MM.1S (cell line): ENCODE measurements at places on chromosomes 5 and 9.

GRCh38 chr5:178595150-178595549, 5.0 kb upstream of the COL23A1 start:
- no peak for DNase-seq

DNA sequence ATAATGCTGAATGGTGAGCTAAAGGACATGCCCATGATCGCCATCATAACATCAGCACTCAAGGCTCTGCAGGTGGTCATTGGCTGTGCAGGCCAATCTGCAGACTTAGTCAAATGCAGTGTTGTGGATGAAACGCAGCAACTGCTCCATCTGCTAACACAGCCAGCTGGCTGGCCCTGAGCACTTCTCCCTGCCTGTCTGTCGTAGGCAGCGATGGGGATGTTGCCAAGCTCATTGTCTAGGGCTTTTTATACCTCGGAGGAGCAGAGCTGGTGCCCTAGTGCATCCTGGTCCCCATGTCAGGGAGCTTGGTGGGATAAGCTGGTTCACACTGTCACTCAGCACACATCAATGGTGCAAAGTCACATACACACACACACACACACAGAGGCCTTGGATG, 189.4 kb downstream of the TENT4A start:
- no peak for DNase-seq

DNA sequence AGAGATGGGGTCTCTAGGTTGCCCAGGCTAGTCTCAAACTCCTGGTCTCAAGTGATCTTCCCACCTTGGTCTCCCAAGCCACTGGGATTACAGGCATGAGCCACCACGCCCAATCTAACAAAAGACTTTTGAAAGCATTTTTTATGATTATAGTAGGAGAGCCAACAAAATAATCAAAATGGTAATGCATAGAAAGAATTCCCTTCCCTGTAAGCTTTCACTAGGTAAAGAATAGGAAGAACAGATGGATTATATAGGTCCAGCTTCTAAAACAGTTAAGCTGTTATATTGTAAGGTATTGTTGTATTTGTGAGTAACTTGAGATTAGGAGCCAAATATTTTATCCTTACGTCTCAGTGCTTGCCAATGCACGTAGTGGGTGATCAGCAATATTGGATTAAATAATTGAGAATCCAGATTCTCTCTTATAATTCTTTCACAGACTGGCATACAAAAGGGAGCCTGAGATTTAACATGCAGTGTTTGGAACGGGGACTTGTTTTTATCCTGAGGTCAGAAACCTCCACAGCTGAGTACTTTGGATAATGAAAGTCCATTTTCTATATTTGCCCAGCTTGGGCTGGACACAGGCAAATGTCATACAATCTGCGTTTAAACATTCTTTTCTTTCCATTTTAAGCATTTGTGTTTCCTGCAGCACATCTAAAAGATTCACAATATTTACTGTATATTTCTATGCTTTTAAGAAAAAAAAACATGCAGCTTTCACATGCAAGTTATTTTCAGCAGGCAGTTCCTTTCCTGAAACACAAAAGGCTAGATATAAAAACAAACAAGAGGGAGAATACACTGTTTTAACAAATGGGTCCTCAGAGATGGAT, 238.4 kb downstream of the ARRDC3 start:
- no peak for DNase-seq

DNA sequence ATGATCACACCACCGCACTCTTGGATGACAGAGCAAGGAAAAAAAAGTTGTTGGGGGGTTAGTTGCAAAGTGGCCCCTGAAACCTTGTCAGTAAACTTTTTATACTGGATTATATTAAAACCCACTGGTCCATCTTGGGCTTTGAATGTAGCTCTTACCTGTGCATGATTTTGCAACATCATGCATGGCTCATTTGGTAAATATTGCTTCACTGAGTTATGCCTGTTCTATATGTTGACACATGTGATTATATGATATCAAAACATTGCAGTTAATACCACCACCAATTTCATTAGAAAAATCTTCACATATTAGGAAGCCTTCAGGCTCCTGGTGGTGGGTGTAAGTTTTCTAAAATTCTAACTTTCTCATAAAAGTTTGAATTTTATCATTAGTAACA, 41.9 kb downstream of the DYNC2I2 start:
- DNase-seq = no peak

DNA sequence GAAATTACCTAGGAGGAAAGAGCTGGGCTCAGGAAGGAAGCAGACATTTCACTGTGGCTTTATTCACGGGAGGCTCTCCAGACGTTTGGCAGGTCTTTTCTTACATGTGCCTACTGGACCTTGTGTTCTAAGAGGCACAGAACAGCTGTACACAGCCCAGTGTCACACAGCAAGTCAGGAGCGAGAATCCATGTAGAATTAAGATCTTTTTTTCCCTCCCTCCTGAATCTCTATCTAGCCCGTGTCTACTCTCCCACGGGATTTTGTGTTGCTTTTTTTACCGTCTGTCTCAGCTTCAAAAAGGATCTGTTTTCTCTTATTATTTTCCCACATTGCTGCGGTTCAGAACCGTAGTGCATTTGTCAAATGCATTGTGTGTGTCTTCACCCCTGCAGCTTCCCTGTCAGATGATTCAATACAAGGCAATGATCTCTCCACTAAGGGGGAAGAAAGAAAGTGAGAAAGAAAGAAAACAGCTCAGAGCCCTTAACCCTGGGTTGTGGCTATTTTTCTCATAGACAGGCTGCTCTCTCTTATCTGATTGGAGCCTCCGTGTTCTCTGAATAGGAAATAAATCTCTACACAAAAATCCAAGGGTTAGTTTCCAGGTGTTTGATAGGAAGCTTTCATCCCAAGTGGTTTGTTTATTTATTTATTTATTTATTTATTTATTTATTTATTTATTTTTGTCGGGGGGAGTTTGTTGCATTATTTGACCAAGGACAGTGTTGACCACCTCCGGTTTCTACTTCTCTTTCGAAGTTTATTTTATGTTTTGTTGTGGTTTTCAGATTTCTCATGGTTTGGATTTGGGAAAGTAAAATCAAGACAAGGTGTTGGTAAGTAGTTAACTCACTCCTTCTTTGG, 191.0 kb downstream of the NTRK2 start:
- no peak for DNase-seq

GRCh38 chr9:34989946-34990635, 546 bp downstream of the DNAJB5 start:
- DNase-seq = peak; percentile 43

DNA sequence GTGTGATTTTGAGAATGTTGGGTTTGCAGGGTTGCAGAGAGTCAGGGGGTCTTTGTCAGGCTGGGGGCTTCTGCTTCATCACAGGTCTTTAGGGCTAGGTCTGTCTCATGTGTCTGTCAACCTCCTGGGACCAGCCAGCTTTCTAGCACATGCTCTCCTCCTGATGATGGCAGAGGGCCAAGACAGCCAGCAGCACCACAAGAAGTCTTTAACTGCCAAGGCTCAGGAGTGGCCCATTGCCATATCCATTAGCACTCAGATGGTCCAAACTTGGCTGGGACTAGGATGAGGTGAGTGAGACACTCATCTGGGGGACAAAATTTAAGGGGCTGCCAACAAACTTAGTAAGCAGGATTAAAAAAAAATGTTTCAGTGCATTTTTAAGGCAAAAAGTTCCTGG, 384.2 kb upstream of the CDH10 start:
- DNase-seq = no peak

DNA sequence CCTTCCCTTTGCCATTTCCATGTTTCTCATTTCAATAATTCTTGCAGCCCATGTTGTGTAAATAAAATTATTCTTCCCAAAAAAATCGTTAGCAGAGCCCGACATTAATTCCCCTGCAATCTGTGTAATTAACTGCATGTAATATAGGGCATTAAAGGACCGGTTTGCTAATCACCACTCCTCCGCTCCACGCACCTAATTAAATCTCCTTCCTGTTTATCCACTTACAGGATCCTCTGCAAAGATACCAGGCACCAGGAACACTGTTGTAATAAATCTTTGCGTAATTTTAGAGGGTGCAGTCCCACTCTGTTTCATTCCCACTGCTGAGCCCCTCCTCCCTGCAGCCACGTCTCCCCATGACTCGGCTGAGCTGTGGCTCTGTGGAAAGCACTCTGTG, 105.0 kb upstream of the PPP1R26 start:
- no peak for DNase-seq

DNA sequence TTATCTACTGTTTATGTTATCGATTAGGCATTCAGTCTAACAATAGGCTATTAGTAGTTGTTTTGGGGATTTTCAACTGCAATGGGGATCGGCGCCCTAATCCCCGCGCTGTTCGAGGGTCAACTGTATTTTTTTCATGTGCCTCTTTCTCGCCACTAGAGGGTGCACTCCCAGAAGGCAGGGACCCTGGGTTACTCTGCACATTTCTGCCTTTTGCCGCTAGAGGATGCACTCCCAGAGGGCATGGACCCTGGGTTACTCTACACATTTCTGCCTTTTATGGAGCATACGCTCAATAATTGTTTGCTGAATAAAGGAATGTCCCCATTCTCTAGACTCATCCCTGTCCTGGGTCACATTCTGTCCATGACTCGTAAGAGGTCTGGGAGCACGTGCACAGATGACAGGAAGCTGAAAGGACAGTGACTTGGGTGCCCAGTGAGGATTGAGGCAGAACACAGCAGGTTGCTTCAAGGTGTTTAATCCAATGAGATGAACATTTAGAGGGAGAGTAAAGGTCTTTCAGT, 27.9 kb upstream of the RECK start:
- peak; percentile 53 for DNase-seq

GRCh38 chr5:138482638-138483037, 17.4 kb downstream of the EGR1 start:
- DNase-seq = no peak

GRCh38 chr5:176181271-176181855, 56.9 kb upstream of the SIMC1 start:
- no peak for DNase-seq

DNA sequence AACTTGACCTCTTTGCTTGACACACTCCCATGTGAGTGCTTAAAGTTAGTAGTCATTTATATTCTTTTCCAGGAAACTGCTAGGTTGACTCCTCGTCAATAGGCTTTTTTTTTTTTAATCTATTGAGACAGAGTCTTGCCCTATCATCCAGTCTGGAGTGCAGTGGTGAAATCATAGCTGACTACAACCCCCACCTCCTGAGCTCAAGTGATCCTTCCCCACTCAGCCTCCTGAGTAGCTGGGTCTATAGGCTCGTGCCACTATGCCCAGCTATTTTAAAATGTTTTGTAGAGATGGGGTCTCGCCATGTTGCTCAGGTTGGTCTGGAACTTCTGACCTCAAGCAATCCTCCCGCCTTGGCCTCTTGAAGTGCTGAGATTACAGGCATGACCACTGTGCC, 34.9 kb downstream of the DMRT1 start:
- DNase-seq = no peak

DNA sequence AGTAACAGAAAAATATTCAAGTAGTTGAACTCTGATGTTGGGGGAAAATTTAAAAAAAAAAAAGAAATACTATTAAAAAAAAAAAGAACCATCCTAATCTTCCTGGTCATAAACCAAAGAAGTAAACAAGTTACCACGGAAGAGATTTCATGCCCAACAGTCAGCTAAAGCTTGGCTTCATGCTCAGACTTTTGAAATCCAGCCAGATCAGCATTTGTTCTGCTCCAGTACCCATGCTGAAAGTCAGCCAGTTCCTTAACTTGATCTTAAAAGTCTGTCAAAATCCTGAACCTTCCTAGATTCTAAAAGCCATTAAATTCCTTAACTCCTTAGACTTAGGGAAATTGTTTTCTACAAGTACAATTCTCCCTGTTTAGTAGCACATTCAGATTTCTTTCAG, 908.7 kb upstream of the CDH9 start:
- DNase-seq = no peak

DNA sequence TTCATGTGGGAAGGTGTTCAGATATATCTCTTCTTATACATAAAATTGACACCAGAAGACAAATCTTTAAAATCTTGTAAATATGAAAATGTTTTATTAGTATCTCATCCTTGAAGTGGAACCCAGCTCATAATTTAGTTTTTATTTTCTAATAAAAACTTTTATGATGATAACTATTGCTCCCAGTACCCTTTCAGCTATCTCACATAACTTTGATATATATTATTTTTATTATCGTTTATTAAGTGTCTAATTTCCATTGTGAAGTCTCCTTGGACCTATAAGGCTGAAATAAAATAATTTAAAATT, 16.0 kb downstream of the PCDHB15 start:
- no peak for DNase-seq

- no peak for DNase-seq
These were observed 26.2 kb downstream of the ANGPTL2 start for GRCh38 chr9:127096208-127096607.

DNA sequence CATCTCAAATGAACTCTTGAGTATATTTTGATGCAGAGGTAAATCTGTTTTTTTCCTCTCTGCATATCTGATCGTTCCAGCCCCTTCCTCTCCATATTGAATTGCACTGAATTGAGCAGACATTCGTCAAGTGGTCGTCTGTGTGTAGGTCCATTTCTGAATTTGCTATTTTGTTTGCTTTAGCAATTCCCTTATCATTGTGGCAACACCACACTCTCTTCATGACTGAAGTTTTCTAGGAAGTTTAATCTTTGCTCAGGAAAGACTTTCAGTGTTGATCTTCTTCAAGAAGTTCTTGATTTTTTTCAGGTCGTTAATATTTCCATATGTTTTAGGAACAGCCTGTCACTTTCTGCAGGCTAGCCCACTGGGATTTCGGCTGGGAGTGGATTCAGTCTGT, 132.0 kb downstream of the WNK2 start:
- no peak for DNase-seq

DNA sequence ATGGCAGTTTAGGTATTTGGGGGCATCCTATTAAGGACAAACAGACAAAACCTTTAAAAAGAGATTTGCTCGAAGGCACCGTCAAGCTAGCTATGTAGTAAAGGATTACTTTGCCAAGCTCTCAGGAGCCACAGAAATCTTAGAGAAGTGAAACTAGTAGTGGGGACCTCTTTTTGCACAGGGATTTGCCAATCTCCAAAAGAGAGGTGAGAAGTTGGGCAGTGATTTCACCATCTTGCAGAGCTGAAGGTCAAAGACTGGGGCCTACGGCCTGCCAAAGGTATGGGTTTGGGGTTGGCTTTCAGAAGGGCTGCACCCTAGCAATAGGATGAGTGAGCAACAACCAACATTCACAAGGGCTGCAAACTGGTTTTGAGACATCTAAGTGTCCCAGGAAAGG, 1.6 kb upstream of the FCN1 start:
- no peak for DNase-seq

GRCh38 chr9:4987961-4988421, 2.9 kb downstream of the JAK2 start:
- DNase-seq = peak; percentile 43

- DNase-seq = peak; percentile 93
These were observed 1.6 kb downstream of the KDM4C start for GRCh38 chr9:6759185-6759977.

DNA sequence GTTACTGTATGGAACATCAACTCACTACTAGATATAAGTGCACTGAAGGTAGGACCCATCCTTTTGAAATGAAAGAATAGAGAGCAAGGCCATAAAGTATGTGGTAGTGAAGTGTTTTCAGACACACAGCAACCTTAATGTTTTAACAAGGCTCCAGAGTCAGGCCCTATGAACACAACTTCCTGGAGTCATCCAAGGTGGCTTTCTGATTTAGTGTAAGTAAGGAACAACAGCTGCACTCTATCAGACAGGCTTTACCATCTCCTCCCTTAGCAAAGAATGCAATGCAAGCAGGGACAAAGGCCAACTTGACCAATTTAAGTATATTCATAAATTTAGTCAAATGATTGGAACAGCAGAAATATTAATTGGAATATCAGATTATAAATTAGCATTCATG, 90.1 kb downstream of the MPDZ start:
- no peak for DNase-seq
